ENCODE measurements at places on chromosomes 6 and 20.

- no peak for DNase-seq
Observed at GRCh38 chr6:139436200-139436956, 61.9 kb upstream of the CITED2 start.

DNA sequence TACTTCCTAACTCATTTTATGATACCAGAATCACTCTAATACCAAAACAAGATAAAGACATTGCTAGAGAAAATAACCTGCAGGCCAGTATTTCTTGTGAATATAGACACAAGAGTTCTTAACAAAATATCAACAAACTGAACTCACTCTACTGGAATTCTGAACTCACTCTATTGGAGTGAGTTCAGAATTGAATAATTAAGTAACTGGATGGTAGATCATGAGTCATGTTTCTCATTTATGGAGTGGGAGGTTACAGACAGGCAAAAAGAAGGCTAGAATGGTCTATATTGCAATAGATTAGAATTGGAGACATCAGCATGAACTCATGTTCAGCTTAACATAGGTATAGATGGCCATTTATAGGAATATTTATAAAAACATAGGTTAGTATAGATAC is 26.6 kb upstream of the C6orf58 start:
- DNase-seq: no peak

- DNase-seq: no peak
Observed at GRCh38 chr6:94645191-94645590, 932.1 kb upstream of the MANEA start.

DNA sequence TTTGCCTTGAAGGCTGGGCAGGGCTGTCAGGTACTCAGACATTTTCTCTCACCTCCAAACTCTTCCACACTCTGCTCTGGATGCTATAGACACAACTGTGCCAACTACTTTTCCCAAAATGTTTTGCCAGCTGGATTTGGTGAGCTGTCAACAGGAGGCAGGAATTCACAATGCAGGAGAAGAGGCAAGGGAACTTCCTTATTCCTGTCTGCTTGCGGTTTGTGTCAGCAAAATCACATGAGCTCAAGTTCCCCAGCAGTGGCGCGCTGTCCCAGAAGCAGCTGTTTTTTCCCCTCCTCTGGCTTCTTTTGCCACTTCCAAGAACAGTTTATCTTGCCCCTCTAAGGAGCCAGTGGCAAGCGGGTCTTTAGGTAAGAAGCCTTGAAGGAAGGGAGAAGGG is 608.2 kb downstream of the PRKN start:
- DNase-seq: no peak

GRCh38 chr6:17677602-17678001 is 29.1 kb downstream of the NUP153 start:
- no peak for DNase-seq

DNA sequence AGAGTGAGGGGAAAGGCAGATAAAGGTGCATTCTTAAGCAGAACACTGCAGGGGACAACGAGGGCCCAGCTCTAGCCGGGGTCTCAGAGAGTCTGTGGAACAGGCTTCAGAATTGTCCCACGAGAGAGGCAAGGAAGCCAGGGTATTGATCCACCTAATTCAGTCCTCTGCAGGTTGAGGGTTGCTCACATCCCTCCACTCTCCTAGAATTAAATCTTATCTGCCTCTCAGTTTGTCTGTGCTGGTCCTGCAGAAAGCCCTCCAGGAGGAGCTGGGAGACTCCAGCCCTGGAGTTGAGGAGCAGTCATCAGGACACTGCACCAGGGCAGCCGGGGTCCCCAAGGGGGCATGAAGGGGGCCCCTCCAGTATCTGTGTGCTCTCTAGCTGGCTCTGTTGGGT is 39.1 kb downstream of the SLC24A3 start:
- no peak for DNase-seq

- no peak for DNase-seq
Observed at GRCh38 chr20:55417836-55418235, 587.5 kb downstream of the CBLN4 start.

DNA sequence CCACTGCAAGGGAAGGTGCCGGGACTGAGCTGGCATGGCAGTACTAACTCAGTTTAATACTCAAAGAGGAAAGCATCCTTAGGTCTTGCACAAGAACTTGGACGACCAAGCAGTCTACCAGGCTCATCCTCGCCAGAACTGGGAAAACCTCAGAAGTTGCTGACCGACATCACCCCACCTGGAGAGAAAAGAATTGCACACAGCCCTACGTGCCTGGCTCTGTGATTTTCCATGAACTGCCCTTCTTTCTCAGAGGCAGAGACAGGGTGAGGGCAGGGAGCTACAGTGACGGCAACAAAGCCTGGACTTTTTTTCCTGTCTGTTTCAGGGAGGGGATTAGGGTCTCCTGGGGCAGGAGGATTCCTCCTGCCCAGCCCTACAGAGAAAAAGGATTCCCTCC is 8.0 kb downstream of the JAG1 start:
- DNase-seq: no peak

DNA sequence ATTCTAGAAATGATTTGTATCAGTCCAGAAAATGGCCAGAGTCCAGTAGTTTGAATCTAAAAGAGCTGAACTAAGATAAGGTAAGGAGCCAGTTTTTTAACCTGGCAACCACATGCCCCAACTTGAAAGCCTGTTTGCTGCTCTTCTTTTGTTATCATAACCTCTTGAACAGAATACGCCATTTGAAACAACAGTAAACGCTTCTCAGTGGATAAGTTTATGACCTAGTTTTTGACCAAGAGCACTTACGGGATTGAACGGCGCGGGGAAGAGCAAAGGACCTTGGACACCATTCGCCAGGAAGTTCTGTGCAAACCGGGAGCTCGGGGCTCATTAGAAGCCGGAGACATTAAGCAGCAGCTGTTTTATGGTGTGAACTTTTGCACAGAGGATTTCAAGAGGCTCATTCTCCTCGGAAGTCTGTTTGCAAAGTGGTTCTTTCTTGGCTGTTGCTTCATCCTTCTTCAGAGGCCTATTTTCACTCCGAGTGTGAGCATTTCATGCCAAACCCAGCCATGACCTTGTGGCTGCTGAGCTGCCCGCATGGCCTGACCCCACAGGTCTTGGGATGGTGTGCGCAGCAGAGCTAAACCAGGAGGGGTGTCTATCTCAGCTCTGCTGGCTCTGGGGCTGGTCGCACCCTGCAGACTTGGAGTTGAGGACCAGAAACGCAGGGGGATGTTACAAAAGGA is 215.1 kb downstream of the SOX4 start:
- DNase-seq: no peak

DNA sequence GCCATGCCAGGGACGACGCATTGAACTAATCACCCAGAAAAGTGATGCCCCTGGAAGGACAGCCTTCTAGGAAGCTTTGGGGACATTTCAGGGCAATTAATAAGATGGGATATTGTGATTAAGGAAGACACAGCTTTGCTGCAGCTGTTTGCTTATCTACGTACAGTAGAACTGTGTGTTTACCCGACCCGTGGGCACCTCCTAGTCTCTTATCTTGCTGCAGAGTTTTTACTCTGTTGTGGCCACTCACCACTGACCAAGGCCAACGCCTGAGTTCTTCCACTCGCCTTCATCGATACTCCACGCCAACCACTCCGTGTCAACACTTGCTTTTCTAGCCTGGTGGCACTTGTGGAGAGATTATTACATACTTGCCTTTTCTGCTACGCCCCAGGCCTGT is 105.9 kb upstream of the MLN start:
- DNase-seq: no peak

DNA sequence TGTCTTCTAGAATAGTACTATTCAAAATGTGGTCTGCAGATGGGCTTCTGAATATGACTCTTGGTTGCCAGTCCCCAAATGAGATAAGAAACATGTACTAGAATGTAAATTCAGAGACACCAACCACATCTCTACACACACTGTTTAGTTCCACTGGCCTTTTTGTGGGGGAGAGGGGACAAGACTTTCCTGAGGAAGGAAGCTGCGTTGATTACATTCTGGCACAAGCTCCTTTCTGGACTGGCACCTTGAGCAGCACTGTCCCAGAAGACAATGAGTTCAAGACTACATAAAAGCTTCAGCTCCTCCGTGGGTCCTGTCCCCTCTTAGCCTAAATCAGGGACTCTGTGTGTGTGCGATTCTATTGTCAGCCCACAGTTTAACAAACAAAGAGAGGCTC is 6.9 kb upstream of the IYD start:
- no peak for DNase-seq

DNA sequence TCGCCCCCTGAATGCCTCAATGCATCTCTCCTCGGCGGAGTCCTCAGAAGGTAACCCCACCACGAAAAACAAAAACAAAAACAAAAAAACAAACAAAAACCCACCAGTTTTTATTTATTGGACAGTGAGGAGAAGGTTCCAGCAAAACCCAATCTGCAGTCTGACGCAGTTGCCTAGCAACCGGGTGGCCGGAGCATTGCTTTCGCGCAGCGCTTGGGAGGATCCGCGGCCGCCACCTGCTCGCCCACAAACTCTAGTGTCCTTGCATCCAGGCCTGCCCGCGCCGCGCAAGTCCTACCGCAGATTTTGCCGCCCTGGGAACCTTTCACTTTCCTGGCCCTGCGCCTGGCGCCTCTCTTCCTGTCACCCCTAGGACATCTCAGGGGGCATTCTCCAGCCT is 17.6 kb downstream of the TFAP2B start:
- no peak for DNase-seq

DNA sequence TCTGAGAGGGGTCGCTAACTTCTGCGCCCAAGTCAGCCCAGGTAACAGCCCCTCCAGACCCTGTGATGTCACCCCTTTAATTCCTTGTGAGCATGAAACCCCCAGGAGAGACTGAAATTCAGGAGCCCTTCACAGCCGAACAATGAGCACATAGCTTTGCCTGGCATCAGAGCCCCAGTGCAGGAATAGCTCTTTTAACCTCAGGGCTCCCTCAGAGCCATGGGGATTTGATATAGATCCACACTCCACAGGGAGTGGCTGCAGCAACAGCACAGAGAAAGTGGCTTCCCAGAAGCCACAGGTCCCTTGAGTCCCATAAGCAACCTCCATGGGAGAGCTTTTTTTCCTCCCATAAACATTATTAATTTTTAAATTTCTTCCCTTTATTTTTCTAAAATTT is 150.0 kb upstream of the MARCKS start:
- no peak for DNase-seq

DNA sequence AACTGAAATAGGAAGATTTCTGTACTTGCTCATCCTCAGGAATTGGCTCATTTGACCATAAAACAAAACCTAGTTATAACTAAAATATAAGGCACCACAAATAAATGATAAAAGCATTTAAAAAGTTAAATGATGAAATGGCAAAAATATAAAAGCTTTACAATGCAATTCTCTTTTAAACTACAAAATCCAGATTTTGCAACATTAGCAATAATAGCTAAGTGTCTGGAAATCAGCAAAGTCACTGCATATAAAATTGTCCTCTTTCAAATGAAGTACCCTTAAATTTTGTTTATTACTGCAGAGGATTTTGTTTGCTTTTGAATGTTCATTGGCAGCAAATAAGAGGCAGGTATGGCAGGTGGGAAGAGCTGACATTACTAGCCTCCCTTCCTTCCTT is 270.4 kb upstream of the RSPO3 start:
- no peak for DNase-seq

- DNase-seq: no peak
Observed at GRCh38 chr20:6660441-6660840, 107.0 kb upstream of the BMP2 start.

- no peak for DNase-seq
Observed at GRCh38 chr20:53723621-53724020, 130.0 kb upstream of the ZNF217 start.

- DNase-seq: no peak
Observed at GRCh38 chr20:58168843-58169242, 59.6 kb downstream of the ANKRD60 start.

- DNase-seq: no peak
Observed at GRCh38 chr6:44833248-44833647, 445.7 kb downstream of the CDC5L start.

DNA sequence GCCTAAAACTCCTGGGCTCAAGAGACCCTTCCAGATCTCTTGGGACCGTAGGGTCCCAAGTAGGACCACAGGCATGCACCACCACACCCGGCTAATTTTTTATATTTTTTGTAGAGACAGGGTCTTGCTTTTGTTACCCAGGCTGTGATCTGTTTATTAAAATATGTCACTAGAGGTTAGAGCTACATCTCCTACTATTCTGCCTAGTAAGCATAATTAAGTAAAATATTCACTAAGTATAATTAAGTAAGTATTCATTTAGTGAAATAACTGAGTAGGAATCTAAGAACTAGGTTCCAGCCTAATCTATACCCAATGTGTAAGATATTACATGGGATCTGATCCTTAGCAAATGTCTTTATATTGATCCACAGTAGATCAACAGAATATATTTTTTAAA is 40.2 kb upstream of the GCM1 start:
- DNase-seq: no peak

DNA sequence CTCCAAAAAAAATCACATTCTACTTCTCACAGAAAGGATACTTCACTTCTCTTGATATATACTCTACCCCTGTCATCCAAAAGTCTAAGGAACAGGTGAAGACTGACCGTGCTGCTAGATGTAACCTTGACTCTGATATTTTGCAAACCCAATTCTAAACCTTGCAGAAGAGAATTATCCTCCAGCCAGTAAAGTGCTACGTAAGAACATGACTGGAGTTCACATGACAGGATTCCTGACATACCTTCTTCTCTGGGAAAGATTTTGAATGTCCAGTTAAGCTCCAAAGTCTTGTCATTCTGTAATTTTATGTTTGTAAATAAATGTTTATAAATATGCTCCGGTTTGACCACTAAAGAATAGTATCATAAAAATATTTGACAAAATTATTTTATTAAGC is 35.8 kb downstream of the BTBD9 start:
- no peak for DNase-seq

- no peak for DNase-seq
Observed at GRCh38 chr6:34795836-34796425, 4.0 kb downstream of the BLTP3A start.

DNA sequence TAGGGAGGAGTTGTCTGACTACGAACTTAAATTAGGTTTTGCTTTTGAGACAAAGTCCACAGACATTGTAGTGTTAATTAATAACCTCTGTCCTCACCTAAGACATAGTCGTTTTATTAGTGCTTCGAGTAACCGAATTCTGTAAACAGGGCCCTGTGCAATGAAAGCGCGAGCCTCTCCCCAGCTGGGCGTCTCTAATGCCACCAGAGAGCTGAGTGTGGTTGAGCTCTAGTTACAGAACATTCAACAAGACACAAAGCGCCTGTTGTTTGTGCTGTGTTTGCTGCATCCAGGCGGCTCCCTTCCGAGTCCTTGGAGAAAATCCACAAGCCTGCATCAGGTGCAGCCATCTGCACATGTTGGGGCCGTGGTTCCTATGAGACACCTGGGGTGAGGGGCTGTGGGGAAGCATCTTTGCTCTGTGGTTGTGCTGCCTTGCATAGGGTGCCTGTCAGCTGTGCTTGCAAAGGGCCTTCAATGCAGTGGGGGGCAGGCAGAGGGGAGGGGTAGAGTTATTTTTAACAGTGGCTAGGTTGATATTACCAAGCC is 63.9 kb downstream of the CD164 start:
- DNase-seq: no peak

- DNase-seq: no peak
Observed at GRCh38 chr6:13560651-13561044, 13.8 kb upstream of the SIRT5 start.

DNA sequence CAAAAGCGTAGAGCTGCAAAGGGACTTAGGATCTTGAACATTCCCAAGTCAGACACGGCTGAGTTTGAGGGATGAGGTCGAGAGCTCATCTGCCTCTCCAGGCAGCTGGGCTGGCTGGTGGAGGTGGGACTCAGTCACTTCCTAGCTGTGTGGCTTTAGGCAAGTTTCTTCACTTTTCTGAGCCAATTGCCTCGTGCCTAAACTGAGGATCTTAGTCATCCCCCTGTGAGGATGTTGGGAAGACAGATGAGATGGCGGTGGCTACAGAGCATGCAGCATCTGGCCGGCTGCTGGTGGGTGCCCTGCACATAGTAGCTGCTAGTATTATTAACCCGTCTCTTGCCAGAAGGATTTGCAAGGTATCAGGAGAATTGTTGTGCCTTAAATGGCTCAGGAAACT is 27.5 kb downstream of the TFAP2C start:
- no peak for DNase-seq
